ENCODE measurements at places on chromosomes 4 and X. TPM values are rescaled to one million over a fixed set of nuclear protein-coding genes. Genes with fewer than 3 reads are reported as not detected.

FATE1 gene
- 0.18 TPM for polyA plus RNA-seq

GABRG1 gene
- polyA plus RNA-seq = 0.47 TPM

S100P gene
- polyA plus RNA-seq = 3.9 TPM

RHOXF1 gene
- polyA plus RNA-seq = 1.0 TPM

RASL11B gene
- 26.4 TPM for polyA plus RNA-seq

Measured in left lung (tissue), 14 donors.